ENCODE measurements at places on chromosomes 5 and 9. TPM values are rescaled to one million over a fixed set of nuclear protein-coding genes. Genes with fewer than 3 reads are reported as not detected.

Gene DOCK8
- 5.0 TPM for total RNA-seq

Gene LCN2
- 6.5 TPM for total RNA-seq

Gene IRX2
- total RNA-seq, result 41.5 TPM

Gene SLC6A3
- not detected for total RNA-seq

Gene PCDHA9
- 0.07 TPM for total RNA-seq

Gene NIPAL4
- 3.0 TPM for total RNA-seq

Gene LRRC8A
- 206 TPM for total RNA-seq

Gene RIGI
- total RNA-seq, result 8.6 TPM

Gene CYLC2
- total RNA-seq, result not detected

Gene ARL14EPL
- total RNA-seq, result not detected

Gene IFNB1
- total RNA-seq, result not detected

Gene DMGDH
- total RNA-seq, result 6.4 TPM

Gene DBH
- not detected for total RNA-seq

Gene PCA3
- total RNA-seq, result not detected

Gene SHOC1
- under 0.01 TPM for total RNA-seq

Gene STXBP1
- total RNA-seq, result 57.9 TPM

Gene OBP2A
- total RNA-seq, result not detected

Gene ANXA2R
- total RNA-seq, result 2.2 TPM

Gene PCDHA10
- 0.08 TPM for total RNA-seq

Gene TAF11L5
- not detected for total RNA-seq

Gene CDH10
- total RNA-seq, result 0.21 TPM

Gene GGTA1
- not detected for total RNA-seq

Gene THBS4
- total RNA-seq, result 0.92 TPM

Gene SLC6A18
- not detected for total RNA-seq

Gene PCDHA11
- 0.21 TPM for total RNA-seq

Gene GCNT1
- total RNA-seq, result 39.8 TPM

Gene MAP3K1
- total RNA-seq, result 10.0 TPM

Gene ORM2
- not detected for total RNA-seq

Gene NUTM2F
- total RNA-seq, result not detected

Gene ANXA1
- total RNA-seq, result 924 TPM

Gene SPINK1
- total RNA-seq, result not detected

Gene ZNF169
- total RNA-seq, result 3.3 TPM

Gene FIBCD1
- total RNA-seq, result 3.3 TPM

Gene FSD1L
- 8.9 TPM for total RNA-seq

Gene NKD2
- total RNA-seq, result not detected

Gene KYAT1
- 9.1 TPM for total RNA-seq

Gene TAF11L13
- total RNA-seq, result not detected

Gene CTXN3
- not detected for total RNA-seq

Gene CSF1R
- total RNA-seq, result not detected

Gene MRPL41
- 31.3 TPM for total RNA-seq

Gene IL9
- total RNA-seq, result not detected

Gene FRRS1L
- total RNA-seq, result not detected

Gene DRD1
- not detected for total RNA-seq

Gene SLC25A2
- 0.17 TPM for total RNA-seq

Gene EMB
- total RNA-seq, result 72.9 TPM

Gene LHX3
- total RNA-seq, result not detected

Gene PDGFRB
- total RNA-seq, result 1.5 TPM

Gene MORN5
- not detected for total RNA-seq

Gene TLX3
- not detected for total RNA-seq

Gene CD14
- total RNA-seq, result 0.83 TPM
